Bronchial epithelial cell (primary cell): ENCODE measurements at places on chromosomes 12 and 14.

- no peak for DNase-seq
Measured at GRCh38 chr14:27605282-27605681, 1007.4 kb upstream of the NOVA1 start.

DNA sequence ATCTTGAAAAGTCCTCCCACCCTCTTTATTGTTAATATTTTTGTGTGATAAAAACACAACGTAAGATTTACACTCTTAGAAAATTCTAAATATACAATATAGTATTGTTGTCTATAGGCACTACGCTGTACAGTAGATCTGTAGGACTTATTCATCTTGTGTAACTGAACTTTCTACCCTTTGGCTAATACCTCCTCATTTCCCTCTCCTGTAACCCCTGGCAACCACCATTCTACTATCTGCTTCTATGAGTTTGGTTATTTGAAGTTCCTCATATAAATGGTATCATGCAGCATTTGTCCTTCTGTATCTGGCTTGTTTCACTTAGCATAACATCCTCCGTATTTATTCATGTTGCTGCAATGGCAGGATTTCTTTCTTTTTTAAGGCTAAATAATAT lies 5.2 kb upstream of the CLEC9A start:
- DNase-seq, result no peak

DNA sequence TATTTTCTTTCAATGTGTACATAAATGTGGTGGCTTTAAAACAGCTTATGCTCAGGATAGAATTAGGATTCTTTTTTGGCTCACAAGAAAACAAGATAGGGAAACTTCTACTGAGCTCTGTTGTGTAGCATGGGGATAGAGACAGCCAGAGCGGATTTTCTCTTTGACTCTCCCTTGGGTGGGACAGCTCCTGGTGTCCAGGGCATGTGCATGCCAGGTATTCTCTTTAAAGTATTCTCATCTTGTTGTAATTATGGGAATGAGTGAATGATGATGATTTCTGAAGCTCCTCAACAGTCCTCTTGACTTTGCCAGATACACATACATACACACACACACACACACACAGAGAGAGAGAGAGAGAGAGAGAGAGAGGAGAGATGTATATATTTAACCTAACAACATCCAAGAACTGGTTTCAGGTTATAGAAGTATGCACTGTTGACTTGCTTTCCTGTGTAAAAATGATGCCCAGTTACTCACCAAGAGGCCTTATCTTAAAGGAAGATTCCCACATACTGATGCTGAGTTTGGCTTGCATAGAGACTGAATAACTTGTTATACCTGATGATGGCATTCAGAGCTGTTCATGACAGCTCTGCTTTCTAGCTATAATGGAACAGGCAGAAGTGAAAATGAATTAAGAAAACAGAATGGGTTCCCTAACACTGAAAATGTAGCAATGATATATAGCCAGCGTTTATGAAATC lies 387.5 kb downstream of the EGLN3 start:
- peak; percentile 60 for DNase-seq

- peak; percentile 65 for DNase-seq
Measured at GRCh38 chr12:89363084-89363483, 10.8 kb upstream of the DUSP6 start.

GRCh38 chr12:47017901-47018475 lies 61.4 kb upstream of the PCED1B start:
- DNase-seq, result peak; percentile 85

DNA sequence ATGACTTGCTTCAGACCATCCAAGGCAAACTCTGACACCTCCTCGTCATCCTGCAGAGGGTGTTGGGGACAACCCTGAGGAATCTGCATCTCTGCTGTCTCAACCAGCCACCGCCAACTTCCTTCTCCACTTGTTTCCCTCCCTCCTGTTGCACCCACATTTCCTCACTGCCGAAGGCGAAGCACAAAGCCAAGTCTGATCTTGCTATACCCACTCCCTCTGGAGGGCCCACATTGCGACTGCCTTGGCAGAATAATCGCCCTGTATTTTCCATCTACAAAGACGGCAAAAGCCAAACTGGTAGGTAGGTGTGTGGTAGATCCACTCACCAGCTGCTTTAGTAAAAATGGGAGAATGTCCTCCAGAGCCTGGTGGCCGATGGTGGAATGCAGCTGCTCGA lies 21.8 kb upstream of the RAB35 start:
- DNase-seq, result no peak

- DNase-seq, result no peak
Measured at GRCh38 chr12:123648401-123648800, 14.8 kb downstream of the GTF2H3 start.

GRCh38 chr14:78978896-78979295 lies 808.7 kb downstream of the NRXN3 start:
- no peak for DNase-seq

DNA sequence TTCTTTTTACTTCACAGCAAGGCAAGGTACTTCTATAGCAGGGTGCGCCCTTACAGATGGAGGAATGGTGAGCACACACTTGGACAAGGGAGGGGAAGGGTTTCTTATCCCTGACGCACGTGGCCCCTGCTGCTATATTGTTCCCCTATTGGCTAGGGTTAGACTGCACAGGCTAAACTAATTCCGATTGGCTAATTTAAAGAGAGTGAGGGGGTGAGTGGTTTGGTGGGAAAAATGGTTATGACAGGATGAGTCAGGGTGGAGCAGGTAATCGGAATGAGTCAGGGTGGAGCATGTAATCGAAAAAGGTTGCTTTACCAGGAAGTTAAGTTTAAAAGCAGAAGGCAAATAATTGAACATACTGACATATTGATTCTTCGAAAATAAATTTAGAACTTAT lies 23.7 kb upstream of the RAB21 start:
- no peak for DNase-seq

DNA sequence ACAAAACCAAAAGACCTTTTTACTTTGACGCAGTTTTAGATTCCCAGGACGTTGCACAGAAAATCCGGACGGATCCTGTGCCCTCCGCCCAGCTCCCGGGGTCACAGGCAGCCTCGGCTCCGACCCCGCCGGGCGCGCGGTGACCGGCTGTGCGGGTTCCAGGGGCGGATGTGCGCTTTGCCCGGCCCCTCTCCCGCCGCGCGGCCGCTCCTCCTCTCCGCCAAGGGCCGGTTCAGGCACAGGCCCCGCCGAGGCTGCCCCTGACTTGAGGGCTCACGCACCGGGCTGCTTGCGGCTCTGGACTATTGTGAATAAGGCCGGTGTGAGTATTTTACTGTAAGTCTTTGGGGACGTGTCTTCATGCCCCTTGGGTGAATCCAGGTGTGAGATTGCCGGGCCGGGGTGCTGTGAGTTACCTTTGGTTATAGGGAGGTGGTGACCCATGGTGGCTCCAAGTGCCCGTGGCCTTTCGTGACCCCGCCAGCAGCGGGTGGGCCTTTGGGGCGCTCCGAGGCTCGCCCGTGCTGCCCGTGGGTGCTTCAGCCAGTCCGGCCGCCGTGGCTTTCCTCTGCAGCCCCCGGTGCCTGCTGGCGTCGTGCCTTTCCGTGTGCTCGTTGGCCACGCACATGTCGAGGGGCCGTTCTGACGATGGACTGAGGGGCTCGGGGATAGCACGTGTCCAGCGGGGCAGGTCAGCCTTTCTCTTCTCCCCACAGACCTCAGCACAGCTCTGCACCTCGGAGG lies 45.9 kb downstream of the NOC4L start:
- no peak for DNase-seq

DNA sequence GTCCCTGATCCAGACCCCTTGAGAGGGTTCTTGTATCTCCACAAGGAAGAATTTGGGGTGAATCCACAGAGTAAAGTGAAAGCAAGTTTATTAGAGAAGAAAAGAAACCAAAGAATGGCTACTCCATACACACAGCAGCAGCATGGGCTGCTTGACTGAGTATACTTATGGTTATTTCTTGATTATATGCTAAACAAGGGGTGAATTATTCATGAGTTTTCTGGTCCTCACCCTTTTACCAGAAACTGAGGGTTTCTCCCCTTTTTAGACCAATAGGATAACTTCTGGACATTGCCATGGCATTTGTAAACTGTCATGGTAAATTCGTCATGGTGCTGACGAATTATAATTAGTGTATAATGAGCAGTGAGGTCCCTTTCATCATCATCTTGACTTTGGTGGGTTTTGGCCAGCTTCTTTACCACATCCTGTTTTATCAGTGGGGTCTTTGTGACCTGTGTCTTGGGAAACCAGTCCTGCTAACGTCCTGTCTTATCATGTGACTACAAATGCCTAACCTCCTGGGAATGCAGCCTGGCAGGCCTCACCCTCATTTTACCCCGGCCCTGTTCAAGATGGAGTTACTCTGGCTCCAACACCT lies 121.9 kb downstream of the SPTSSA start:
- peak; percentile 32 for DNase-seq

- DNase-seq, result no peak
Measured at GRCh38 chr14:26344596-26344995, 253.2 kb downstream of the NOVA1 start.

- no peak for DNase-seq
Measured at GRCh38 chr12:45518291-45519235, 210.9 kb upstream of the ARID2 start.

- peak; percentile 4 for DNase-seq
Measured at GRCh38 chr14:25622763-25623162, 572.8 kb upstream of the STXBP6 start.

DNA sequence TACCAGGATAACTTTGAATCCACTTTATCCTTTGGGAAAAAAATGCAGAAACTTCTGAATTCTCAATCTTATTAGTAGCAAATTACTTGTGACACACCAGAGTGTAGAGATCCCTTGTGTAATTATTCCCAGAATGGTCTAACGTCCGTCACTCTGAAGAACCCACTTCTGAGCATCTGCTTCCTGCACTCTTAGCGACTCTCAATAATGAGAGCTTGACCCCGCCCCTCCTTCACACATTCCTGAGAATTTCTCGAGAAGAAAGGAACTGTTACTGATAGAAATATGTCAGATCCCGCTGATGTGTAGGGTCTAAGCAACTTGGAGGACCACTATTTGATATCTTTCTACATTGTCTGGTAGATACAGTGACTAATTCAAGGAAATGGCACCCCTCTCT lies 218.3 kb upstream of the PDZRN4 start:
- no peak for DNase-seq

DNA sequence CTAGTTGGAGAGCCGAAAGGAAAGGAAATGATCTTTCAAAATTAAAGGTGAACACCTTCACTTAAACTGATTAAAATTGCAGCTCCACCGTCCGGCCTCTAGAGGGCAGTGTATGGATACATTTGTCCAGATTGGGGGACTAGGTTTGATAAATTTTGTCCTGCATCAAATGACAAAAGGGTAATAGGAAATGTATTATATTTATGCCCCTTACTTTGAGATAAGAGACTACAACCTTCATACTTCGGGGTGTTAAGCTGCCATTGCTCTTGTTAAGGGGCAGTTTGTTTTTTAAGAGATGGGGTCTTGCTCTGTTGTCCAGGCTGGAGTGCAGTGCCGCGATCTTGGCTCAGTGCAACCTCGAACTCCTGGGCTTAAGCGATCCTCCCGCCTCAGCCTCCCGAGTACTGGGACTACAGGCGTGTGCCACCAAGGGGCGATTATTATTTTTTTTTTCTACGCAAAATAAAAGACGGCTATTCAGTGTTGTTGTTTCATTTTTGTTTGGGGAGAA lies 818 bp upstream of the SUOX start:
- peak; percentile 62 for DNase-seq

DNA sequence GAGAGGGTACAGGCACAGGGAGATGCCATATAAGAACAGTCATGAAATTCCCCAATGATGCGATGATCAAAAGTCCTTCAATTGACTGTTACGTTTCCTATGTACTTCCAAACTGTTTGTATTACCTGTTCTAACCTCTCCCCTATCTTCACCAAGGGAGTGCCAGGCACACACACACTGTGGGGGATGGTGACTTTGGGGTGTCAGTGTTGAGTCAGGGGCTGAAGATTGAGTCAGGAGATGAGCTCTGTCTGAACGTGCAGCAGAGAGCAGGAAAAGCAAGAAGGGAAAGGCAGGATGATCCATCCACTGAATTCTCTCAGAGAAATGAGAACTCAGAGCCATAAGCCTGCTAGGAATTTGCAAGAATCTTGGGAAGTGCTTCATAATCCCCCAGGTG lies 153.4 kb downstream of the EFCAB11 start:
- peak; percentile 100 for DNase-seq

- DNase-seq, result no peak
Measured at GRCh38 chr12:45433441-45433868, 217.6 kb downstream of the ANO6 start.

GRCh38 chr12:118188690-118189371 lies 52.9 kb downstream of the PEBP1 start:
- no peak for DNase-seq
